T-helper 1 cell (primary cell): ENCODE measurements at places on chromosomes 3 and 15.
A peak's percentile ranks its signal among the peaks of the same experiment; 100 is the strongest.

DNA sequence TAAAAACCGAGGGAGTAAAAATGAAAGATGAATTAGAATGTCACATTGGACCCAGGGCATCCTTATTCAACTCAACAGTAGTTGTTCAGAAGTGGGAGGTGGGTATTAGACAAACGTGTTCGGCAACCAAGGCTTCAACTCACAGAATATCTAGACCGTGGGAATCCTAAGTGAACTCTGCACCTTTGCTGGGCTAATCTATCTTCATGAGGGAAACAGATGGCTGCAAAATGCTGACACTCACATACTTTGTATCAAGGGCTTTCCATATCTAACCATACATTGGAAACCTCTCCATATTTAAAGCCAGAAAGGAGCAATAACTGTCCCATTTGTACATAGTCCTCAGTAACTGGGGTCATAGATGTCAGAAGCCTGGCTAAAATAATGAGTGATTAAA is 20.9 kb downstream of the PLSCR1 start:
- DNase-seq = no peak

DNA sequence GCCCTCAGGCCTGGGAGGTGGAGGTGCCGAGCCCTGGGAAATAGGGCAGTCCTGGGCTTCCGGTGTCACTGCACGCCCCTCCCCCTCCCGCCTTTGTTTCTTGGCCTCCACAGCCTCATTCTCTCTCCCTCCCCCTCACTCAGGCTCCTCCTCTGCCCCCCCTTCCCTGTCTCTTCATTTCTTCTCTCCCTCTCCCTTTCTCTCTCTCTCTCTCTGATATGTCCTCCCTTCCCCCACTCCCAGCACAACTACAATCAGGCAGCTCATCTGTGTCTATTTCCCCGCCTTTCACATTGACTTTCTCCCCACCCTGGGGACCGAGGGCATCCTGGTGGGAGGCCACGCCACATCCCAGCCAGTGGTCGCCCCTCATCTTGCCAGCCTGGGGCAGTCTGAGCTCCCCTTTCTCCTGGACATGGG is 40.2 kb downstream of the IDH2 start:
- peak; percentile 37 for DNase-seq

GRCh38 chr15:101646672-101647071 is 5.5 kb downstream of the TM2D3 start:
- no peak for DNase-seq

DNA sequence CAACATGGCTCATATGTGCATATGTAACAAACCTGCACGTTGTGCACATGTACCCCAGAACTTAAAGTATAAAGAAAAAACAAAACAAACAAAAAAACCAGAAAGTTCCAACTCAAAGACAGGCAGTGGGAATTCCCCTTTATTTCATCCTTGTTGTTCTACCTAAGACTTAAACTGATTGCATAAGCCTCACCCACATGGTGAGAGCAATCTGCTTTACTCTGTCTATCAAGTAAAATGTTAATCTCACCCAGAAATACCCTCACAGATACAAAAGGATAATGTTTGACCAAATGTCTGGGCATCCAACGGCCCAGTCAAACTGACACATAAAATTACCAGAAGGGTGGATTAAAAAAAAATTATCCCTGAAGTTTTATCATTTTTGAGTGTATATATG is 190.9 kb upstream of the PLSCR5 start:
- no peak for DNase-seq

DNA sequence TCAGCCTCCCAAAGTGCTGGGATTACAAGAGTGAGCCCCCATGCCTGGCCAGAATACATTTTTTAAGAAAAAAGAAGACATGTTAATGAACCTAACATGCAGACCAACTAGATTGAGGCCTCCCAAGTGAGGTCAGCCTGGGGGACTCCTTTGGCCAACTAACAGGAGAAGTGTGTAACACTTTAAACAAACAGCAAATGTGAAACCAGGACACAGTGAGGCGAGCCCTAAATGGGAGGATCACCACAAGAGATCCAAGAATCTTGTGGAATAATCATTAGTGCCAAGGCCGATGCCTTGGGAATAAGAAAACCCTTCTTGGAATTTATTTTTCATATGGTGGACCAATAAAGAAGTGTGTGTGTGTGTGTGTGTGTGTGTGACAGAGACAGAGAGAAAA is 73.9 kb downstream of the ATP10A start:
- DNase-seq = no peak

DNA sequence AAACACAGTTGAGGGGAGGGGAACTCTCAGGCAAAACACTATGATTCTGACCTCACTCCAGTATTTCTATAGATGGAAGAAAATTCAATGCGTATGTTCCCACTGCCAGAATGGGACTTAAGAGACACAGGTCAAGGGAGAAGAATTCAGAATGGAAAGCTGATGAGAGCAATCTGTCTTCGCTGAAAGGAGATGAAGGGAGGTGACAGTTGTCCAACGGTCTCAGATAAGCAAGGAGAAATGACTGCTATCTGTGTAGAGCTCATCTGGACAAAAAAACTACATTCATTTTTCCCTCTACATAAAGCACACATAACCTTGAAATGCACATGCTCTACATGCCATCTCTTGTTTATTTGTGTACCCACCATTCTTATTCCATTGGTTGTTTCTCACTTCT is 405.1 kb downstream of the LSAMP start:
- DNase-seq = no peak

GRCh38 chr3:46298871-46299607 is 54.9 kb upstream of the CCR2 start:
- no peak for DNase-seq

DNA sequence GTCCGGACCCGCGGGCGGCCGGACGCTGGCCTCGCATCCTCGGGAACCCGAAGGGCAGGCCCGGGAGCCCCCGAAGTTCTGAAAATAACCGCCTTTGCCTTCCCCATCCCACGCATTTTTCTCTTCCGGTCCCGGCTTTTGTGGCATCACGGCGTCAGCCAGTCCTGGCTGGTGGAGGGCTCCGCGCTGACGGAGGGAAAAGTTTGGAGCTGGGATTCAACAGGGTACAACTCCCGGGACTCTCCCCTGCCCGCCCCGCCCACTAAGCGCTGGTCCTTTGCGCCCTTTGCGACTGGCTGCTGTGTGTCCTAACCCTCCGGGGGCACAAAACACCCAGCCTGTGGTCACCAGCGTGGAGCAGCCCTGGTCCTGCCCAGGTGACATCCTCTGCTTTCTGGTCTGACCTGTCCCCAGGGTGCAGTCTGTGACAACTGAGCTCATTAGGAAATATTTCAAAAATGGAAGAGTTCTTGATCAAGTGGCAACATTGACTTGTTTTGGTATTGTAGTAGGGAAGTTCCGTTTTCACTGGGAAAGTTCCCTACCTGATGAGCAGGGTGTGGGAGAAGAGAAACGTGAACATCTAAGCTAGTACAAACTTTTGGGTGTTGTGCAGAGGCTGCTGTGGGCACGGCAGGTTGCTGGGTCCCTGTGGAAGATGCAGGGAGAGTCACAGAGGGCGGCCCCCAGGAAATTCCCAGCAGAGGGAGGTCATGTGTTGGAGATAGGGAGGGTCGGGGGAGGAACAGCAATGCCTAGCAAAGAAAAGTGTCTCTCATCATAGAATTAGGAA is 775 bp downstream of the ARNT2 start:
- DNase-seq = no peak

- DNase-seq = no peak
Observed at GRCh38 chr3:140258222-140258724, 323.3 kb downstream of the CLSTN2 start.

GRCh38 chr3:107942244-107942643 is 148.6 kb downstream of the CD47 start:
- no peak for DNase-seq

- DNase-seq = no peak
Observed at GRCh38 chr3:71742621-71743020, 11.0 kb upstream of the GPR27 start.

DNA sequence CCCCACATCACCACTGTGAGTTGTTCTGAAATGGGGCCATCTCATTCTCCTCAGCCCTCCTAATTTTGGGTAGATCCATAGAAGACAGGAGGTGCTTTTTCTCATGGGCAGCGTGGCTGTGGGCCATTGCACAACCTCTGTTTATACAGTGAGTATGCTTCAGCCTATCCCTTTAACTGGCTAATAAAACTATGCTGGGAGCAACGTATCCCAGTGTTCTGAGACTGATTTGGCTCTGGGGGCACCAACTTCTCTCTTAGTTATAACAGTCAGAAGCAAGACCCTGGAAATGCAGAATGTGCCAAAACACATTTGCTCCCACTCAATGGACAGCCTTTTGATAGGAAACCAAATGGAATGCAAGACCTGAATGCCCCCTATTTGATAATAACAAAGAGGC is 97.1 kb upstream of the ICE2 start:
- DNase-seq = no peak

- DNase-seq = no peak
Observed at GRCh38 chr3:52923963-52924362, 26.6 kb upstream of the STIMATE start.

GRCh38 chr15:44308415-44308814 is 19.9 kb downstream of the GOLM2 start:
- DNase-seq = no peak
